ENCODE measurements at places on chromosomes 2 and 18.

DNA sequence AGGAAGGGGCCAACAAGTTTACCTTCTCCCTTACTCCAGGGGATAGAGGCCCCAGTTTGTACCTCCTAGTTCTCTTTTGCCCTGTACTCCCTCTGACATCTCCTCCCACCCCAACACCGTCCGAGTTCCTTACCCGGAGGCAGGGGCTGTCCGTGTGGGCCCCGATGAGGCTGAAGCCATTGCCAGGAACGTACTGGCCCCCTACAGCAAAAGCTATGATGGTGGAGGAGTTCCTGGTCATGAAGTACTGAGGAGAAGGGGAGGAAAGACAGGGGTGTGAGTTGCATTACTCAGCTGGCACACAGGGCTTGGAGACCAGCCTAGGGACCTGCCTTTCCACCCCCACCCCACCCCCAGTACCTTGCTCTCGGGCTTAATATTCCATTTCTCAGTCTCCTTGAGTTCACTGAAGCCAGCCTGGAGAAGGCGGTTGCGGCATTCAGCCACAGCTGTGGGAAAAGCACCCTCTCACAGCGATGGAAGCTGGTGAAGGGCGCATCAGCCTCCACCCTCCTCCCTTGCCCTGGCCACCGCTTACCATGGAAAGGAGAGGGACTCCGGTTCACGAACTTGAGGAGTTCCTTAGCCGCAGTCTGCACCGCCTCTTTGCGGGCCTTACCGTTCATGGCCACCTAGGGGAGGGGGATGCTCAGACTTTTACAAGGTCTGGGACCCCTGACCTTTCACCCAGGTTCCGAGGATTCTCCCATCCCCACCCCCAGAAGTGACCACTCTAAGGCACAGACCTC is 1.0 kb downstream of the DNPEP start:
- DNase-seq: peak; percentile 46

DNA sequence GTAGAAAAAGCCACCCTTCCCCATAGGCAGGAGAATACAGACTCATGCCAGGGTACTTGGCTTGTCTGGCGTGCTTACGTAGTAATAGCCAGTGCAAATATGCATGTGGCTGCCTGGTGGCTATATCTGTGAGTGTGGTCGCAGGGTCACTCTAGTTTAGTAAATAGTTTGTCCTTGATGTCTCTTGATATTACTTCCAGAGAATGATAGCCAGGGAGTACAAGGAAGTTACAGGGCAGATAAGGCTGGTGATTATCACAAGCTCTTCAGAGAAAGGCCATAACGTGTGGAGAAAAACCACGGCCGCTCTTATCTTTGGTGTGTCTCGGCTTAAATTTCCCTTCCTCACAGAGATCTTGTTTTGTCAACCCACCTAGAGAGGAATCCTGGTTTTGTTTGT is 54.3 kb upstream of the SLC39A10 start:
- no peak for DNase-seq

DNA sequence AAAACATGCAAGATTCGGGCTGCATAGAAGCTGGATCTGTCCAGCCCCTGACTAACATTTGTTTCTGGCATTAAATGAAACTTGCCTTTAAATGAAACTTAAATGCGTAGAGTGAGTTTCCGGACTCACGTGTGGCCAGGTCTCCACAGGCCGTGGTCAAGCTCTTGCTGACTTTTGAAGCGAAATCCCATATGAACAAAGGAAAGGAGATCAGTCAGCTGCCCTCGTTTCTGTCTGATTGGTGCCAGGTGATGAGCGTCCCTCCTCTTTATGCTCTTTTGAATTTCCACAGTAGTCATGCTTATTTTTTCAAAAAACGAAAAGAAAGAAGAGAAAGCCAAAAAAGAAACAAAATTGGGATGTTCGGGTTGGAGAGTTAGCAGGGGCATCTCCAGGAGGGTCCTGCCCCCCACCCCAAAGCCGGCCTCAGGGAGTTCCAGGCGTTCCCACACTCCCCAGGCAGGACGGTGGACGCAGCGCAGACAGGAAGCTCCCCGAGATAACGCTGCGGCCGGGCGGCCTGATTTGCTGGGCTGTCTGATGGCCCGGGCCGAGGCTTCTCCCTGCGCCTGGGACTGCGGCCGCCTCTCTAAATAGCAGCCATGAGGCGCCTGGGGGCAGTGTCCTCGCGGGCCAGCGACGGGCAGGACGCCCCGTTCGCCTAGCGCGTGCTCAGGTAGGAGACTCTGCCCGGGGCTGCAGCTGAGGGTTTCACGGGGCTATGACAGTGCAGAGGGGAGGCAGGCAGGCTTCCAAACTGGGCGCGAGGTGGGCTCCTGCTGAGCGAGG is at the start of gene COLEC11:
TSS of gene COLEC11 (plus strand) at position 620 of the 789 bp plus-strand sequence. CDS start 9,229 bp downstream, outside the sequence.
- DNase-seq: peak; percentile 52

DNA sequence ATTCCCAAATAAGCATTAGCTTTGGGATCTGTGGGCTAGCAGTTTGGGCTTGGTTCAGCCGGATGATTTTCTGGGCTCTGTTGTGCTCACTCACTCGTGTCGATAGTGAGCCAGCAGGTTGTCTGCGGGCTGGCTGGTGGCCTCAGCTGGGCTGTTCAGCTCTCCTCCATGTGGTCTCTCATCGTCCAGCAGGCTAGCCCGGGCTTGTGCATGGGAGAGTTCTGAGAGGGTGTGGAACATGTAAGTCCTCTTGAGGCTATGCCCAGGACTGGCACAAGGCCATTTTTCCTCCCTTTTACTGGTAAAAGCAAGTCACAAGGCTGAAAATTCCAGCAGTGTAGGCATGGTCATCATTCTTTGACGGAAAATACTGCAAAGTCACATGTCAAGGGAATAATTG is 38.5 kb downstream of the NTSR2 start:
- DNase-seq: no peak

DNA sequence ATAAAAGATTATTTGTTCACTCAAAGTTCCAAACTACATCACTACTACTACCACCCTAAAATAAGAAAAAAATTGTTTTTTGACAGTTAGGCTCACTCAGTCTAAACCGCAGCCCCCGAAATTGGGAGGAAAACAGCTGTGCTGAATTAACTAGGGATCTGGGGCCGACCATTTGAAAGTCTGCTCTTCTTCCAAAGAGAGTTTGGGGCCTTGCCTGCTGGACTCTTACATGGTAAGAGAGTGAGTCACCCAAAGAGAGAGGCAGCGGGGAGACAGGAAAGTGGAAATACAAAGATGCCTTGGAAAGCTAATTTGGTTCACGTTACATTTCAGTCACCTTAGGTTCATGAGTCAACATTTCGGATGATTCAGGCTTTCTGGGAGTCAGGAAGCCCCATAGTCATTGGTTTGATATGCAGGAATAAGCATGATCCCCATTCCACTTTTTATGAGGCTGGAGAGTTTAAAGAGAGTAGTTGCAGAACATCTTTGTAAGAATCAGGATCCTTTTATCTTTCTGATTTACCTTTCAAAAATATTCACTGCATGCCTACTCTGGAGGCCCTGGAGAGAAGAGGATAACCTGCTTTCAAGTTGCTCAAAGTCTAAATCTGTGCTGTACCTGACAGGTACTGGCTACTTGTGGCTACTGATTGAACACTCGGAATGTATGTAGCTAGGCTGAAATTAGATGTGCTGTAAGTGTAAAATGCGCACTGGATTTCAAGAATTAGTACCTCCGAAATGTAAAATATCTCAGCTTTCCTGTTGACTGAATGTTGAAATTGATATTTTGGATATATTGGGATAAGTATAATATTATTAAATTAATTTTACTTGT is 995 bp upstream of the RTN4 start:
- DNase-seq: no peak

DNA sequence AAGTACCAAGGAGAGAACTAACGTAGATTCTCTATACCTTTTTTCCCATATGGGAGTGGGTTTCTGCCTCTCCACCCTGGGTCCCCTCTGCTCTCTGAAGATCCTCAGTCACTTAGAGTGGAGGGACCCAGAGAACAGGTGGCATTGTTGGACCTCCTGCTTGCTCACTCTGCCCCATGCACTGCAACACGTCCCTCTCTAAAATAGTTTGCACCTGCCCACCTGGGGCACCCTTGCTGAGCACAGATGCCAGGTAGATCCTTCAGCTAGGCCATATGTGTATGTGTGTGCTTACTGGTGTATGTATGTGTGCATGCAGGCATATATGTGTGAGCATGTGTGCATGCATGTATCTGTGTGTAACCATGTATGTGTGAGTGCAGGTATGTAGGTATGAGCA is 2.2 kb downstream of the IL36RN start:
- DNase-seq: no peak

GRCh38 chr2:64960819-64961218 is 28.4 kb upstream of the SLC1A4 start:
- DNase-seq: no peak

GRCh38 chr2:60033325-60033724 is 520.1 kb downstream of the BCL11A start:
- no peak for DNase-seq

Data from right kidney (tissue), 9 donors.